Activated T-helper 2 cell treated with anti-CD3 and anti-CD28 coated beads, Interferon-gamma antibody, Interleukin-2, Interleukin-4, amounts not matched to agents 10 μg/mL and 5 μg/mL and 100 μg/mL, durations not matched to agents 14 hours and 24 hours and 36 hours (primary cell): ENCODE measurements at places on chromosomes 16 and 17.
A peak's percentile ranks its signal among the peaks of the same experiment; 100 is the strongest.

DNA sequence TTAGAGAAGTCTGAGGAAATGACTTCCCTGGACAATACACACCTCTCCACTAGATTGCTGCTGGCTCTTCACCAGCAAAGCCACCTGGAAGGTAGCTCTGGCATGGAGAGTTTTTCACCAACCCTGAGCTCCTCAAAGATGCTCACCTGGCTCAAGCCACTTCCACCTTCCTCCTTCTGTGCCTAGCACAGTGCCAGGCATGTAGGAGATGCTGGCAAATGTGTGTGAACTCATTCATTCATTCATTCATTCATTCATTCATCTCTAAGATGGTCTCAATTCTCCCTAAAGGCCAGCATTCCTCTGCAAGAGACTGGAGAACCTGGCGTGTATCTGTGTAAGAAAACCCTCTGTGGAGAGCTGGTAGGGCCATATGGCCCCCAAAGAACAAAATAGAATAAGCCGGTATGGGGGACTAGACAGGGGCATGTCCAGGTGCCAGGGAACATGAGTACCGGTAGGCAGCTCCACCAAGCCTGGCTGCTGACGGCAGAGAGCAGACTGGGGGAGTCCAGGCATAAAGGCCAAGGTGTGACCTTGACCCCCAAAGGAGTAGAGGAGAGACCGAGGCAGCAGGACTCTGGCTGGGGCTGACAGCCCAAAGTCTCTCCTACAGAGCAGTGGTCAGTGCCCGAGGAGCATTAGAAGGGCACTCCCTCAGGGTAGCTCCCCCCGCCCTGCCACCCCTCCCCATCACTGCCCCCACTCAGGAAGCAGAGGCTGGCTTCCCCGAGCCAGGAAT lies 132.2 kb upstream of the TNRC6C start:
- DNase-seq, result no peak

GRCh38 chr16:21991621-21992020 lies 9.3 kb downstream of the PDZD9 start:
- no peak for DNase-seq

DNA sequence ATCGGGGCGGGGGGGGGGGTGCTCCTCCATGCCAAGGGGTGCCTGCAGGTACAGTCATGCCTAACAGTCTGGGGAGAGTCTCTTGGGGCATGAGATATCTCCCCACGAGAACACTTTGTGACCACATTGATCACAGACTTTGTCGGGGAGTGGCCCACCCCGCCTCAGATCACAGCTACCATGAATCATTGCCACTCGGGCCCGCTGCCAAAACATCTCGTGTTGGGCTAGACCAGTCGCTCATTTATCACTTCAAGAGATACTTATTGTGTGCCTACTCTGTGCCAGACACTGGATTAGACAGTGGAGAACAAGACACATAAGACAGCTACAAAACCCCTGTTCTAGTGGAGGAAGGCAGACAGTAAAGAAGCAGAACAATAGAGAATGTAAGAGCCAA lies 72.6 kb downstream of the CLEC16A start:
- DNase-seq, result no peak

DNA sequence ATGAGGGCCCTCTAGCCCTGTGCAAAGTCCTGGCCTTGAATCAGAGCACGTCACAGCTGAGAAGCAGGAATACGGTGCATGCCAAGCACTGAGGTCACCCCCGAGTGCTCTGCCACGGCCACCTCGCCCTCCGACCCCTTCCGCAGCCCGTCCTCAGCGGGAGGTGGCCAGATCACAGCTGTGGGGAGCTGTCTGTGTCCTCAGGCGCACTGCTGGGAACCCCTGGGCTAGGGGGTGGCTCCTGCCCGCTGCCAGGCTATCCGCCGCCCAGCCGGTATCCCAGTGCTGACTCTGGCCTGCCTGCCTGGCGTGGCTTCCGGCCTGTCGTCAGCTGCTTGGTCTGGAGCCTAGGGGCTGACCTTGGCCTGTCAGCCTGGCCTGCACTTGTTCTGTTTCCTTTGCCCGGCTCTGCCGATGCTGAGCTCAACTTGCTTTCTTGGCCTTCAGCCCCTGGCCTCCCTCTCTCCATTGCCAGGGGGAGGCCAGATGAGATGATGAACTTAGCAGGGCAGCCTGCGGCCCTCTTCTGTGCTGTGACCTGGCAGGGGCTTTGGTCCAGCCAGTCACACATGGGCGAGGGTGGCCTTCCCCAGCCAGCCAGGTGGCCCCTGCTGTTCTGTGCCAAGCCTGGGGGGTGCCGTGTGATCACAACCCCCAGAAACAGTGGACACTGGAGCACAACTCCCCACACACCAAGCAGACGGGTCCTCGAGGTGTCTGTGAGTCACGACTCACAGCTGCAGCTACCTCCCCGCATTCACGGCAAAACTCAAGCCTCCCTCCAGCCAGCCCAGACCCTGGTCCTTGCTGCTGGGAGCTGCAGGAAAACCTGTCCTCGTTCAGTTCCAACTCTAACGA lies 77.3 kb downstream of the ZDHHC7 start:
- DNase-seq, result no peak

DNA sequence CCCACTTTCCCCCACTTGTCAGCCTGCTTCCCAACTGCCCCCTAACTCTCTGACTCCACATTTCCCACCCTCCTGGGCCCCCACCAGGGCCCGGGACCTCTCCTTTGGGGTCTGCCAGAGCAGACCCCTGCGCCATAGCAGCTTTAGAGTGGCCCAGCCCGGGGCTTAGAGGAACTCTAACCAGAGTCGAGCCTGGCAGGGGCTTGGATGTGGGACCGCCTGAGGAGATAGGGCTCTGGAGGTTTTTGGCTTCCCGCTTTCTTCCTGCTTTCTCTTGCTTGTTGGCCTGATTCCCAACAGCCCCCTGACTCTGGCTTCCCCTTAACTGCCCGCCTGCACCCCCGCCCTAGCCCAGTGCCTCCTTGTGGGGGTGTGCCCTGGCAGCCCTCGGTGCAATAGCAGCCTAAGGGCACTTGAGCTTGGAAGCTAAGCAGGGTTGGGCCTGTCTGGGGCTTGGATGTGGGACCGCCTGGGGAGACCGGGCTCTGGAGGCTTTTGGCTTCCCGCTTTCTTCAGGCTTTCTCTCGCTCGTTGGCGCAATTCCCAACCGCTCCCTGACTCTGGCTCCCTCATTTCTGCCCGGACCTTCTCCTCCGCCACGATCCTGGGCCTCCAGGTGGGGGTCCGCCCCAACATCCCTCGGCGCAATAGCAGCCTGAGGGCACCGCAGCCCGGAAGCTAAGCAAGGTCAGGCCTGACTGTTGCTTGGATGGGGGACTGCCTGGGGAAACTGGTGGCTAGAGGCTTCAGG lies 2292.0 kb downstream of the TP53TG3F start:
- DNase-seq, result no peak

GRCh38 chr17:50325906-50326305 lies 20.0 kb upstream of the XYLT2 start:
- DNase-seq, result no peak

GRCh38 chr17:82300228-82300627 lies 17.2 kb downstream of the CD7 start:
- no peak for DNase-seq

DNA sequence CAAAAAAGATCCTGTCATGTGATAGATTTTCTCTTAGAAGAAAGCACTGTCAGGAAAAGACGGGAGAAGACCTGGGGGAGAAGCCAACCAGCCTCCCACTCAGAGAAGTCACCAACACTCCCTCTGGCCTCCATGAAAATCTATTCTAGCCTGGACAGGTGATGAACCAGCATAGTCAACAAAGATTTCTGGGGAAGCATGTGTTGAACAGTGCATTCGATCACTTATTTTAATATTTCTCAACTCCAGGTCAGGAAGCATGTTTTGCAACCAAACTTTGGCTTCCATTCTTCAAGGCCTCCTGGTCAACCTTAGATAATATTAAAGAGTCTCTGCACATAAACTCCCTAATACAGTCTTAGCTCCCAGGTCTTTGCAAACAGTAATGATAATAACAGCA lies 74.7 kb upstream of the ERCC4 start:
- no peak for DNase-seq

DNA sequence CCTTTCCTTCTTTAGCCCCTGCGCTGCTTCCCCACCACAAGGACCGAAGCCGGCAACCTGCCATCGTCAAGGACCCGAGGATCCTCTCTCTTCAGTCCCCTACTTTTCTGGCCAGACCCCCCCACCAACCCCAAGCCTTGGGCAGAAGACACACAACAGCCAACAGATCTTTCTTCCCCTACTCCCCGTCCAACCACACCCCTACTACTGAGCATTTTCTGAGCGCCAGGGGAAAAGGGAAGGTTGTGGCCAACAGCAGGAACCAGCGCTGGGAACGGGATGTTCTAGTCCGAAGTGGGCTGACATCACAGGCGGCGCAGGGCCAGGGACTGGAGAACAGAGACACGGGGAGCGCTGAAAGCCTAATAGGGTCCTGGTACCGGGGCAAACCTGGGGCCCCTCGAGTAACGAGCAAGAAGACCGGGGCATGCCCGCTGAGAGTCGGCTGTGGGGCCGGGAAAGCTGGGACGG lies 528 bp downstream of the PER1 start:
- no peak for DNase-seq

DNA sequence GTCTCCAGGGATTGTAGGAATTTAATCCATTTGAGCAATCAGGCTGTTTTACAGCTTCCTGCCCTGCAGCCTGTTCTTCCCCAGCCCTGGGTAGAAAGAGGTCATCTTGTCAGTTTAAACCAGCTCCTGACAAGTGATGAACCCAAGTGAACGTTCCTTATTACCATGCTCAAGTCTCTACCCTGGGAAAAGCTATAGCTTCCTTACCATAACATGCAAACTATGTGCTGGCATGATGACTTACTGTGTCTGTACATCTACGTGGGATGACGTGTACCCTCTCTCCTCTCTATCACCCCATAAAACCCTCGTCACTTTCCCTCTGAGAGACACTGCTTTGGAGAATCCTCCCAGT lies 452.2 kb downstream of the XYLT1 start:
- DNase-seq, result no peak

DNA sequence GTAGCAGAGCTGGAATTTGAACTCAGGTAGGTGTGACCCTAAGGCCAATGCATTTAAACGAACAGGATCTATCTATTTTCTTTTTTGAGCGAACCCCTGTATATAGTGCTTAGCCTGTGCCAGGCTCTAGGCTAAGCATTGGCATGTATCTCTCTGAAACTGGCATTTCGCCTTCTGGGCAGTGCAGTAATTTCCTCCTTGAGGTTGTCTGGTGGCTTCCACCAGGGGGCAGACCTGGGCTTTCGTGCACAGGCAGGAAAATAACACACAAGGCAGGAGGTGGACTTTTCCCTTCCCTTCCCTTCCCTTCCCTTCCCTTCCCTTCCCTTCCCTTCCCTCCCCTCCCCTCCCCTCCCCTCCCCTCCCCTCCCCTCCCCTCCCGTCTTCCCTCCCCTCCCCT lies 34.4 kb upstream of the PRKCB start:
- peak; percentile 51 for DNase-seq

GRCh38 chr17:62617894-62618472 lies 9.5 kb upstream of the MRC2 start:
- DNase-seq, result no peak

DNA sequence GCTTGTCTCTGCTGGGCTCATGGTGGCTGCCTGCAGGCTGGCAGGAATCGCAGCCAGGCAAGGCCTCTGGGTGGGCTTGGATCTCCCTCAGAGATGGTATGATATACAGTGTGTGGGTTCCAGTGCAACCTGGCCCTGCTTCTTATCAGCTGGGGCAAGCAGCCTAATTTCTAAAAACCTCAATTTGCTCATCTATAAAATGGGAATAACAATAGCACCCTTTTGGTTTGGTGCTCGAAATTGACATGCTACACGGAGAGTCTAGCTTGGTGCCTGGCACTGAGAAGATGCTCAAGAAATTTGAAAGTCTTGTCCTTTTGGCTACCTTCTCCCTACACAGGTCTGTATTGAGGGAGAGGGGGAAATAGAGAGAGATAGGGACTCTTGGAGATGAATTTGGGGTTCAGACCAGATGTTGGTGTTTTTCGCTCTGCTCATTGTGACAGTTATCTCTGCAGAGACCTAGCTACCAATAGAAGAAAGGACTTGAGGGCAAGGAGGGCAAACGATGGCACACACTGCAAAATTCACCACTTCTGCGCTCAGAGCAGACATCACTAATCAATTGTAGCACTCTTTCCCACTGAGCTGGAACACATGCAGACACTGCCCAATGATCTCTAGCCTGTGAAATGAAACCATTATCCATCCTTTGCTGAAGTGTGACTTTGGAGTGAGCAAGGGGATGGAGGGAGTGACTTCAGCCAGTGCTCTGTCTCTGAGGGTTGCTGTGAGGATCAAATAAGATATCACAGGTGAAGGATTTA lies 15.6 kb downstream of the BEAN1 start:
- no peak for DNase-seq

DNA sequence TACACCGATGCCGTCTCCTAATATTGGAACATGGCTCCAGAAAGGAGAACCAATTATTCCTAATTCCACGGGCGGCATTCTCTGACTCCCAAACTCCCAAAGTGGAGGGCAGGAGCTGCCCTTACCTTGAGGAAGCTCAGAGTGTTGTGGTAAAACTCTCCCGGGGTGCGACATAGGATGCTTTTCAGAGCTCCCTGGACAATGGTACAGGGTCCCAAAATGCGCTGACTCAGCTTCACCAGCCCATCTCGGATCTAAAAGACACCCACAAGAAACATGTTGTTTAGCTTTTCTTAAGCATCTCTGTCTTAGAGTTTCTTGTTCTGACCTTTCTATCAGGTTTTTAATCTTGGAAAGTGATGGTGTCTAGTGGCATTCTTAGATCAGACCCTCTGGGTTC lies 6.7 kb downstream of the TAT start:
- no peak for DNase-seq

- DNase-seq, result no peak
Observed at GRCh38 chr17:50632637-50633036, 2.0 kb upstream of the ABCC3 start.

GRCh38 chr17:50828508-50829170 lies 6.7 kb upstream of the WFIKKN2 start:
- DNase-seq, result no peak

- no peak for DNase-seq
Observed at GRCh38 chr17:18235743-18236256, 10.4 kb downstream of the LLGL1 start.

DNA sequence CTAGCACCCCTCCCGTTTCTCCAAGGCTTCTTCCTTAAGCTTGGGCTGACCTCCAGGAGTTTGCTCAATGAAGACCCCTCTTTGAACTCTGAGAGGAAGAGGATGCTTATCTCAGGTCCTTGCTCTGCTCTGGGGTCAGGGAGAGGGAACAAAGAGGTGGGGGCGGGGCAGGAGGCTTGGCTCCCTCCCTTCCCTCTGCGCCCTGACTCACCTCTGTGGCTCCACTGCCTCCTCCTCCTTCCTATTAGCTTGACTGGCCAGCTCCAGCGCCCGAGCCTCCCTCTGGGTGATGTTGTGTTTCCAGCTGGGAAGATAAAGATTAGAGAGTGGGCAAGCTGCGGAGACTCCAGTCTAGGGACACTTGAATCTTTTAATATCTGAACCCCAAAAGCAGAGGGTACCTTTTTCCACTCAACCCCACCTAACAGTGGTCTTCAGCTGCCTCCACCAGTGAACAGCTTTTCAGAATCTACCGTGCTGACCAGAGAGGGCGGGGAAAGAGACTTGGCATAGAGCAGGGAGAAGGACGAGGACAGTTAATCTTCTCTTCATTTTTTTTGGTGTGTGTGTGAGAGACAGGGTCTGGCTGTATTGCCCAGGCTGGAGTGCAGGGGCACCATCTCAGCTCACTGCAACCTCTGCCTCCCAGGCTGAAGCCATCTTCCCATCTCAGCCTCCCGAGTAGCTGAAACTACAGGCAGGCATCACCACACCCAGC lies 6.7 kb downstream of the GIP start:
- DNase-seq, result no peak

- no peak for DNase-seq
Observed at GRCh38 chr17:17479209-17479608, 2.4 kb downstream of the MED9 start.
